Fibroblast of mammary gland (primary cell): ENCODE measurements at places on chromosomes 3 and 15.

GRCh38 chr3:15647611-15648167 is 46.1 kb downstream of the BTD start:
- DNase-seq, result peak; percentile 98

DNA sequence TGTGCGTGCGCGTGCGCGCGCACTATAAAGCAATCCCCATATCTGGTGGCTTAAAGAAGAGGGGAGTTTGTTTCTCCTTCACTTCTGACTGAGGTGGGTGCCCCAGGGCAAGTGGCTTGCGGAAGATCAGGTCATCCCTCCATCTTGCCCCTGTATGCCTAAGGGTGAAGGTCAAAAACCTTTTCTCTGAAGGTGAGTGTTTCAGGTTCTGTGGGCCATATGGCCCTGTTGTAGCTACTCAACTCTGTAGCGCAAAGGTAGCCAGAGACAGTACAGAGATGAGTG is 5.5 kb downstream of the ABTB1 start:
- DNase-seq, result no peak

GRCh38 chr3:17329927-17330326 is 412.5 kb downstream of the TBC1D5 start:
- DNase-seq, result no peak

GRCh38 chr3:177512945-177513814 is 315.9 kb upstream of the TBL1XR1 start:
- DNase-seq, result no peak

DNA sequence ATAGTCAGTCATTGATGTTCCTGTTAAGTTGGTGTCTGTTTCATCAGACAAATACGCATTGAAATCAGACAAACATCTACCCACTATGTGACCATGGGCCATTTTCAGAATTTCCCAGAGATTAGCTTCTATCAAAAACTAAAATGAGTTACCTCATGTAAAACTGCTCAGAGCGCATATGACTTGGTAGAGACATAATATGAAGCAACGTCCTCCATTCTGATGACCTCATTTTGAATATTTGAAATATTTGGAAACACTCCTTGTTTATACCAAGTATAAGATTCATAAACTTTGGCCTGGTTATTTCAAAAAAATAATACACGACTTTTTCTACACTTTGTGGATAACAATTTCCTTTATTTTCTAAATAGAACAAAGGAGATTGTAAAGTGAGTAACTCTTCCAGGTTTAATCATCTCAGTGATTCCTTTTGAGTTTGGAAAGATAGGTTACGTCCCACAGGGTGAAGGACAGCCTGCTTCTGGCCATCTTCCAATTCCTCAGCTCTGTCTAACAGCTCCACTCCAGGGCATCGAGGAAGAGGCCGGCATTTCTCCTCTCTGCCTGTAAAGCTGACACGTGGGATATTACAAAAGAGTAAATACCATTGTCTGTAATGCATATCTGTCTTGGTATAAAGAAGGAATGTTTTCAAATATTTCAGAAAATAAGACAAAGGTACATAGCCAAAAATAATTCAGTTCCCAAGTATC is 122.6 kb downstream of the CADM2 start:
- DNase-seq, result no peak

DNA sequence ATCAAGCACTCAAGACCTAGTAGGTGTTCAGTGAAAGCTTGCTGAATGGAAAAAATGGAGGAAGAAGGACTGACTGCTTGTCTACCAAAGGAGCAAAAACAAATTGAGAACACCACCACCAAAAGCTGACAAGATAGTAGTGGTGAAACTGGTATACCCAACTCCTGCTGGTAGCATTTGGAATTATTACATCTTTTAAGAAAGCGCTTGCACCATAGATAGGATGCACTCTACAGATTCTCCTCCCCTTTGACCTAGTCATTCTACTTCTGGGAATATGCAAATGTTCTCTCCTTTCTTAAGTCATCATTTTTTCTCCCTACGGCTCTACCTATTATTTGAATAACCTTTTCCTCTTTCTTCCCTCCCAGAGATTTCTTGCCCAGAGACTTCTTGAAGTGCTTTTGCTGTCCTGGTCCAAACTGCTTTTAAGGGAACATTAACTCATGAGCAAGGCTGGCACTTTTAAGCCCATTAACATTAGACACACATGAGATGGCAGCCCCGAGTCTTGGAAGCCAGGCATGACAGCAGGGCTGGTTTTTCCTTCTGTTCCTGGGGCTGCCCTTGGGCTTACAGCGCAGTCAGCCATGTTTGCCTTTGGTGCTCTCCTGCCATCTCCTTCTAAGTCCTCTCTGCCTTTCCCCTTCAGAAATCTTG is 75.0 kb upstream of the TLE3 start:
- no peak for DNase-seq
